Bone marrow (tissue), 2 donors: ENCODE measurements at places on chromosomes 7 and 10.
A peak's percentile ranks its signal among the peaks of the same experiment; 100 is the strongest.

DNA sequence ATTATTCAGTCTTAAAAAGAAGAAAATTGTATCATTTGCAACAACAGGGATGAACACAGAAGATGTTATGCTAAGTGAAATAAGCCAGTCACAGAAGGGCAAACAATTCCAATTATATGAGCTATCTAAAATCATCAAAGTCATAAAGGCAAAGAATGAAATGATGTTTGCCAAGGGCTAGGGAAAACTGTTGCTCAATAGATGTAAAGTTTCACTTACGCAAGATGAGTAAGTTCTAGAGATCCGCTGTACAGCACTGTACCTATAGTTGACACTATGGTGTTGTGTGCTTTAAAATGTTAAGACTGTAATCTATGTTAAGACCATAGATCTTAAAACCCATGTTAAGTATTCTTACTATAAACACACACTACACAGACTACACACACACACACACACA is 904.6 kb upstream of the LRRN3 start:
- no peak for DNase-seq

- no peak for DNase-seq
Observed at GRCh38 chr10:50990568-50991455, 83.5 kb upstream of the PRKG1 start.

DNA sequence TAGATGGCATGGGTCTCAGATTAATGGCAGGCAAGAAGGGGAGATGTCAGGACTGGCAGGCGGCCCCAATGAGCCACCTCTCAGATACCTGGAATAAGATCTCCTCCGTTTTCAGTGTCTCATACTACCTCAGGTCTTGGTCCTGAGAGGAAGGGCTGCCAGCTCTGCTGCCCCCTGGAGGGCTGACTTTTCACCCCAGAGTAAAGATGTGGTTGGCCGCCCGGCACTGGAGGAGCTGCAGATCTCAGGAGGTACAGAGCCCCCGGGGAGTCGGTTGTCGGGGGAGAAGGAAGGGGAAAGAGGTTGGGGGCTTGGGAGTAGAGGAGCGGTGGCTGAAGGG is 642 bp upstream of the COL13A1 start:
- DNase-seq = no peak

DNA sequence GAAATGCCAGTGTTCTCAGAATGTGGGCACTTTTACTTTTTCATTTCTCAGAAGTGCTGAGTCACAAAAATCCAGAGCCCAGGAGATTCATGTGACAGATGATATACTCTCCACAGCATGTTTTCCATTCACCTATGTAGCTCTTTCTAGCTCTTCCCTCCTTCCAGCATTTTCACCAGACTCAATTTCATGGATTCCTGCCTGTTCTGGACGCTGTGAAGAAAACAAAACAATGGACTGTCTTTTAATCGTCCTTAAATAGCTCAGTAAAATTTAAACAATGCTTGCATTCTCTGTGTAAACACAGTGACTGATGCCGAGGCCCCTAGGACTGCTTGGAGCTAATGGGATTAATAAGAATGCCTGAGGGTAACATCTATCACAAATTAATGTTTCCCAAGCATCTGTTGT is 25.5 kb downstream of the ZNF713 start:
- no peak for DNase-seq

DNA sequence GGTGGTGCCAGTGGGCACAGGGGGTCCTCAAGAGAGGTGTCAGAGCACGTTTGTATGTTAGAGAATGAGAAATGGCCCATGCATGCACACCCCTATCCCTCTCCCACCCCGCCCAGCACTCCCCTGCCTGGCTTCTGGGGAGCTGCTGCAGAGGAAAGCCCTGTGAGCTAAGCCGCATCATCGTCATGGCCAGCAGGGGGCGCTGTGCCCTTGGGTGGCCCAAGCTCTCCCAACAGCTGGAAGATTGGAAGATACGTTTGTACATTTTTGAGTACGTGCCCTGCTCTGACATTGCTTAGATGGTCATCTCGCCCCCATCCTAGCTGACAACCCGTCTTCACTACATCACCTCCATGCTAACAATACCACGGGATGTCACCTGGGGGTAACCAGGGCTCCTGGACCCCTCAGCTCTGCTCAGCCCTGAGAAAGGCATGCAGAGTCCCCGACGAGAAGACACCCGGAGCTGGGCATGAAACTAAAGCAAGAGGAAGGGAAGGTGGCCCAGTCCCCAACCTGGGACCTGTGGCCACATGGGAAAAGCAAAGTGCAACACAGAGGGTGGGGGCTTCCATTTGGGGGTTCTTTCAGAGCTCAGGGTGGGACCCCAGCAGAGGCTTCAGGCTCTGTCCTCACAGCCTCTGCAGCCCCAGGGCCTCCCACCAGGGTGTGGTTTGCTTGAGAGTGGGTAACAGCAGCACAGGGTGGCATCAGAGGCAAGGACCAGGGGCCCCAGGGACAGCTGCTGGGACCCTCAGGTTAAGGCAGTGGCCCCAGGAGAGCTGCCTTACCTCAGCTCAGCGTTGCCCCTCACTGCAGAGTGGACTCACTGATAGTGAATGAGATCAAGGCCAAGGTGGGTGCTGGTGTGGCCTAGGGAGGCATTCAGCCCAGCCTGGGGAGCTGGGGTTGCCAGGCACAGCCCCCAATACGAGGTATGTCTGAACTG is 136.6 kb downstream of the PTPN20 start:
- peak; percentile 26 for DNase-seq
